ENCODE measurements at places on chromosomes 7 and 10.
A peak's percentile ranks its signal among the peaks of the same experiment; 100 is the strongest.

GRCh38 chr7:45588466-45588865 lies 14.3 kb downstream of the ADCY1 start:
- no peak for DNase-seq

GRCh38 chr7:66123175-66123528 lies 8.5 kb downstream of the CRCP start:
- no peak for DNase-seq

DNA sequence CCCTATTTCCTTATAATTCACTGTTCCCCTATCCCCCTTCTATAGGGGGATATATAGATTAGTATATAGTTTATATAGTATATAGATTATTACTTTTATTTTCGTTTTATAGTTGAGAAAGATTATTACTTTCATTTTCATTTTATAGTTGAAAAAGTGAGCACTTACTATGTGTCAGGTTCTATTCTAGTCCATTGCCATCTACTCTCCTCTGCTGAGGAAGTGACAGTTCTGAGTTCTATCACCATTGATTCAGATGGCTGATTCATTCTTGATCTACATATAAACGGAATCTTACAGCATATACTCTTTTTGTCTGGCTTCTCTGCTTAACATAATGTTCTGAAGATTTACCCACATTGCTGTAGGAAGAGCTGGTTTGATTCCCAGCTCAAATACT lies 20.7 kb upstream of the CAV2 start:
- no peak for DNase-seq

DNA sequence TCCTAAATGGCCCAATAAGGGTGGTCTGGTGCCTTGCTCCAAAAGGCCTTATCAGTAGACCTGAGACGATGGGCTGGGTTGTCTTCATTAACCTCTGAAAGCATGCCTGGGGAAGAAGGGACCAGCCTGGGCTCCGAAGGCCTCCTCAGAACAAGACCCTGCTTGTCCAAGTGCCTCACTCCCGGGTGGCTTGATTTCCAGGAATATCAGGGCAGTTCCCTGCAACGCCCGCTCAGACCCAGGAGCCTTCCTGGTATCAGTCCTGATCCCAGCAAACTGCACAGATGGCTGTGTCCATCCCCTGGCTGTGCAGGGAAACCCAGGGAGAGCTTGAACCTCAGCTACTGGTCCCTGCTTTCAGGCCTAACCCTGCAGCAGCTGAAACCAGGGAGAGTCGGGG lies 49.9 kb upstream of the CUX1 start:
- no peak for DNase-seq

GRCh38 chr7:17031906-17032551 lies 150.2 kb upstream of the AGR3 start:
- no peak for DNase-seq

DNA sequence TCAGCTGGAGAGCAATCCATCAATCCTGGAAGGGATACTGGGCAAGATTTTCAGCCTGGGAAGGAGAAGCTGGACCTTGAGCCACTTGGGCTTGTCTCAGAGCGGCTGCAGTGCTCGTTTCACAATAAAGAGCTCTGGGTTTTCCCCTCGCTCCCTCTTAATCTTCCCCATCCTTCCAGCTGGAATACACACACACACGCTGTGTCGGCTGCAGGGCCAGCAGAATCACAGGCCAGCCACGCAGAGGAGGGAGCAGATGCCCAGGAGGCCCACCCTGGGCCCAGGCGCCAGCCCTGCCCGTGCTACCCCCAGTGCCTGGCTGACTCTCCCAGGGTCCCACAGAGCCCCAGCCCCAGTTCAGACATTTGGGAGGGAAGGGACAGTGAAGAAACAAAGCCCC lies 255.1 kb downstream of the TNS3 start:
- peak; percentile 83 for DNase-seq

DNA sequence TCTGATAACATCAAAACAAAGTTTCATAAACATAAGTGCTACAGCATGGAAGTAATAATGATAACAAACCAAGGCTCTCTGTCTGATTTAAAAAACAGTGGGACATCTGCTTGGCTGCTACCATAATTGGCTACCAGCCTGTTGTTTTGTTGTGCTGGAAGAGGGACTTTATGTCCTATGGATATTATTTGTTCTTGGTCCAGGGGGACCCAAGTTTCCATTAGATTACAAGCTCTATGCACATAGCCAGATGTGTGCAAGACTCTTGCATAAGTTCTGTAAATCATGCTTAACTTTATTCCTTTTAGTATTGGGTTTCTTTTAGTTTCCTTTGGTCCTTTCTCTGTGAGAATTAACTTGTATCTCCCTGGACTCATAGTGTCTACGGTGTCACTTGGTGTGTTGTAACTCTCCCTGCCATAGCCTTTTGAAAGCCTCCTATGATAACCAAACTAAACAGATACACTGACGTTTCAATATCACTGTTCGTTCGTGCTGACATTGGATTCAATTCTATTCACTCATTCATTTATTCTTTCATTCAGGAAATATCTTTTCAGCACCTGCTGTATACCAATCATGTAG lies 41.4 kb upstream of the CD36 start:
- peak; percentile 50 for DNase-seq

GRCh38 chr10:121556455-121556854 lies 41.8 kb downstream of the FGFR2 start:
- no peak for DNase-seq

All from adipocyte (in vitro differentiated cells).